Caco-2 (cell line): ENCODE measurements at places on chromosomes 6 and 20. TPM values are rescaled to one million over a fixed set of nuclear protein-coding genes. Genes with fewer than 3 reads are reported as not detected.

Gene TBX18
- not detected in 2 replicates for total RNA-seq

DNA sequence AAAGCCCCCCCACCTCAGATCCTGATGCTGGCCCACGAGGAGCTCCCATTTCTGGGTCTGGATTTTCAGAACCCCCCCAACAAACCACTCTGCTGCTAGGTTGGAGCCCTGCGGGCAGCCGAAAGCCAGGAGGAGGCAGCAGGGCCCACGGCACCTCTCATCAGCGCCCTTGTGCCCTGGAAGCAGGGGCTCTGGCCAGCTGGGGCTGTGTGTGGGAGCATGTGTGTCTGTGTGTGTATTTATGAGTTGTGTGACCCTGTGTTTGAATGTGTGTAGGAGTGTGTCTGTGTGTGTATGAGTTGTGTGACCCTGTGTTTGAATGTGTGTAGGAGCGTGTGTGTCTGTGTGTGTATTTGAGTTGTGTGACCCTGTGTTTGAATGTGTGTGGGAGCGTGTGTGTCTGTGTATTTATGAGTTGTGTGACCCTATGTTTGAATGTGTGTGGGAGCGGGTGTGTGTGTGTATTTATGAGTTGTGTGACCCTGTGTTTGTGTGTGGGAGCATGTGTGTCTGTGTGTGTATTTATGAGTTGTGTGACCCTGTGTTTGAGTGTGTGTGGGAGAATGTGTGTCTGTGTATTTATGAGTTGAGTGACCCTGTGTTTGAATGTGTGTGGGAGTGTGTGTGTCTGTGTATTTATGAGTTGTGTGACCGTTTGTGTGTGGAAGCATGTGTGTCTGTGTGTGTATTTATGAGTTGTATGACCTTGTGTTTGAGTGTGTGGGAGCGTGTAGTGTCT, 18.9 kb downstream of the SLC17A9 start:
- H3K27me3 ChIP-seq = no peaks in the 10 kb centered on the region
- H3K4me1 ChIP-seq = peaks cover 7% of the 10 kb centered on the region
- H3K36me3 ChIP-seq = no peaks in the 10 kb centered on the region

DNA sequence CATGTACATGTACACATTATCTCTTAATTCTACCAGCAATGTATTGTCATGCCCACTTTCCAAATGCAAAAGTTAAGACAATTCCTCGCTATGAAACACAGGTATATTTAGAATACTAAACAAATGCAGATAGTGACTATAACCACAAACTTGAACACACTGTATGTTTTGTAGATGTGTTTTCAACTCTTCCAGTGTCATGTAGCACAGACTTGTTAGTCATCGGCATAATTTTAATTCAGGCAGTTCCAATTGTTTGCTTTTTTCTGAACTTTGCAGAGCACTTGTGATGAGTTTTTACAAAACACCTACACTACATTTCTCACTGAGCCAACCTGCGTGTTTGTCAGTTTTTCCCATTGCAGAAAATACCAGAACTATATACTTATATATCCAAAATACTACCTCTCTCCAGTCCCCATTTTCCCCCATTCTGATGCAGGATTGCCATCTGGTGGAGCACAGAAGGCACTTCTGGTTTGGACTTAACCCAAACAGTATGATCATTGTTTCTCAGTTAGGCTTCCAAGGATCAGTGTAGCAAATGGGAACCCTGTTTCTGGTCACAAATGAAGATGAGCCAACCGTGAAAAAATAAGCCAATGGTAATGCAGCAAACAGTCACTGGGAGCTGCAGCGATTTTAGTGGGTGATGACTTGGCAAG, 143.4 kb downstream of the ADGRB3 start:
- no peak overlapping the region for H3K4me3 ChIP-seq
- no peaks in the 10 kb centered on the region for H3K36me3 ChIP-seq
- DNase-seq = no peak
- H3K4me1 ChIP-seq = no peaks in the 10 kb centered on the region
- H3K27ac ChIP-seq = no peak overlapping the region
- no peaks in the 10 kb centered on the region for H3K27me3 ChIP-seq

GRCh38 chr6:72798196-72798595, 176.3 kb downstream of the KCNQ5 start:
- H3K4me1 ChIP-seq = no peaks in the 10 kb centered on the region
- no peak overlapping the region for H3K27ac ChIP-seq
- H3K27me3 ChIP-seq = no peaks in the 10 kb centered on the region

Gene VEGFA
- 172 and 174 TPM in 2 replicates for total RNA-seq

DNA sequence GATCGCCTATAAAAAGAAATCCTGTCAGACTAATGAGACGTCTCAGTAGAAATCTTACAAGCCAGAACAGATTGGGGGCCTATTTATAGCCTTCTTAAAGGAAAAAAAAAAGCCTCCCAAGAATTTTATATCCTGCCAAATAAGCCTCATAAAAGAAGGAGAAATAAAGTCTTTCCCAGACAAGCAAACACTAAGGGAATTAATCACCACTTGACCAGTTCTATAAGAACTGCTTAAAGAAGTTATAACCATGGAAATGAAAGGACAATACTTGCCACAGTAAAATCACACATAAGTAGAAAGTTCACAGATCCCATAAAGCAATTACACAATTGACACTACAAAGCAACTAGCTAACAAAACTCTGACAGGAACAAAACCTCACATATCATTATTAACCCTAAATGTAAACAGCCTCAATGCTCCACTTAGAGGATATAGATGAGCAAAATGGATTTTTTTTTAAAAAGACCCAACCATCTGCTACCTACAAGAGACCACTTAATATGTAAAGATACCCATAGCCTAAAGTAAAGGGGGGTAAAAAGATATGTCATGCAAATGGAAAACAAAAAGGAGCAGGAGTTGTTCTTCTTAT, 13.4 kb downstream of the SLC22A16 start:
- H3K4me3 ChIP-seq = no peak overlapping the region
- DNase-seq = no peak
- no peak overlapping the region for H3K27ac ChIP-seq
- no peaks in the 10 kb centered on the region for H3K4me1 ChIP-seq
- H3K27me3 ChIP-seq = no peaks in the 10 kb centered on the region
- no peaks in the 10 kb centered on the region for H3K36me3 ChIP-seq
